ENCODE measurements at places on chromosomes 1 and 21.

GRCh38 chr21:46604329-46604974, 430 bp downstream of the S100B start:
- DNase-seq = no peak

- DNase-seq = peak; percentile 81
Observed at GRCh38 chr1:234842726-234843641, 233.0 kb upstream of the IRF2BP2 start.

- no peak for DNase-seq
Observed at GRCh38 chr1:93770640-93771039, 89.0 kb upstream of the BCAR3 start.

GRCh38 chr1:175887981-175888428, 144.6 kb upstream of the TNR start:
- DNase-seq = peak; percentile 26

- no peak for DNase-seq
Observed at GRCh38 chr1:179058487-179059483, 23.1 kb upstream of the TOR3A start.

GRCh38 chr21:33268737-33269441, 2.7 kb downstream of the IL10RB start:
- peak; percentile 49 for DNase-seq

- no peak for DNase-seq
Observed at GRCh38 chr1:92843046-92843423, 11.2 kb downstream of the RPL5 start.

- no peak for DNase-seq
Observed at GRCh38 chr1:10673109-10673711, 123.2 kb downstream of the CASZ1 start.

GRCh38 chr1:165886983-165887382, 59.6 kb downstream of the UCK2 start:
- no peak for DNase-seq

GRCh38 chr1:230808281-230808872, 59.9 kb downstream of the C1orf198 start:
- DNase-seq = no peak

DNA sequence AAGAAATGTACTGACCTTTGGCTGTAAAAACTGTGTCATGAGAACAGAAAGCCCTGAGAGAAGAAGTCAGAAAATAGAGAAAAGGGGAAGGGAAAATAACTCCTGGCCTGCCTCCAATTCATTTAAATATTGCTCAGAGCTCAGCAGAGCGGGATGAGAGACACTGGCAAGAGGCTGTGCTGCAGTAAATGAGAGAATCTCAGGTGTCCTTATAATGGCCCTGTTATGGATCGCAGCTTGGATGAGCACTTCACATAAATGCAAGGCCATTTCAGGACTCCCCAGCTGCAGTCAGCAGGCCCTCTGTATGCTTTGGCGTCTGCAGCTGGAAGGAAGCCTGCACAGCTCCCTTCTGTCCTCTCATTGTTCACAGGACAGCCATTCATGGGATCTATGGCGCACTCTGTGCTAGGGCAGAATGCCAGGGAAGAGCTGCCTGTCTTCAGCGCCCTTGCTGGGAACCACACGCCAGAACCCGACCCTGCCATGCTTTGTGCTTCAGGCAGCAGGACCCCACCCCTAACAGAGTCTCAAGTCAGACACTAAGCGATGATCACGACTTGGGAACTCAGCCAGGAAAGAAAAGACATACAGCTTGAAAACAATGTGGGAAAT, 20.7 kb upstream of the ABCB10 start:
- no peak for DNase-seq

GRCh38 chr1:212226467-212226866, 58.7 kb upstream of the PPP2R5A start:
- no peak for DNase-seq

DNA sequence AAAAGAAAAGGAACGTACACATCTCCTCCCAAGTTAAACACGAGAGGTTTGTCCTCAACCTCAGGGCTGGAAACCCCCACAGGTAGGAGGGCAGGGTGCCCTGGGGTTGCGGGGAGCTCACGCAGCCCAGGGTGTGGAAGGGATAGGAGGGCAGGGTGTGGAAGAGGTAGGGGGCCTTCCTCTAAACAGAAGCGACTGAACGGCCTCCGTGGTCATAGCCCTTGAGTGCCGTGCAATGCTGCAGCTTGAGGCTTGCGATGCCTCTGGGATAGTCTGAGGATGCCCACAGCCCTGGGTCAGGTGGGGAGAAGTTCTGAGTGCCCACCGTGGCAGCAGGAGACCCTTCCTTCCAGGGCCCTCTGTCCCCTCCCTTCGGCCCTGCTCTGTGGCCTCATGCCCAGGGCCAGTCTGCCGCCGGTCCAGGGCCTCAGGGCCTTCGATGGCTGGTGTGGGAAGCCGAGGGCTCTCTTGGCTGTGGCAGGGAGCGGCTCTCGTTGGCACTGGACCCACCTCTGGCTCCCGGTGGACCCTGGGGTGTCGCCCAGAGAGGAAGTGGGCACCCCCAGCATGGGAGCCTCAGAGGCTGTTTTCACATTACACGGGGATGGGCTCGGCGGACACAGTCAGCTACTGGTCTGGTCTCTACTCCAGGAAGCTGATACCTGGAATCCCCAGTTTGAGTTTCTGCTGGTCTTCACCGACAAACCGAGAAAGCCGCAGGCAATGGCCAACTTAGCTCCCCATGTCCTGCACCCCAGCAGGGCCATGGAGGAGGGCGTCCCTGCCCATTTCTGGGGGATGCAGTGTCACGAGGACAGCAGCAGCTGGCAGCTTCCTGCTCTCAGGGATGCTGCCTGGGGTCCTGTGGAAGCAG, 6.4 kb upstream of the CDK11B start:
- DNase-seq = no peak

DNA sequence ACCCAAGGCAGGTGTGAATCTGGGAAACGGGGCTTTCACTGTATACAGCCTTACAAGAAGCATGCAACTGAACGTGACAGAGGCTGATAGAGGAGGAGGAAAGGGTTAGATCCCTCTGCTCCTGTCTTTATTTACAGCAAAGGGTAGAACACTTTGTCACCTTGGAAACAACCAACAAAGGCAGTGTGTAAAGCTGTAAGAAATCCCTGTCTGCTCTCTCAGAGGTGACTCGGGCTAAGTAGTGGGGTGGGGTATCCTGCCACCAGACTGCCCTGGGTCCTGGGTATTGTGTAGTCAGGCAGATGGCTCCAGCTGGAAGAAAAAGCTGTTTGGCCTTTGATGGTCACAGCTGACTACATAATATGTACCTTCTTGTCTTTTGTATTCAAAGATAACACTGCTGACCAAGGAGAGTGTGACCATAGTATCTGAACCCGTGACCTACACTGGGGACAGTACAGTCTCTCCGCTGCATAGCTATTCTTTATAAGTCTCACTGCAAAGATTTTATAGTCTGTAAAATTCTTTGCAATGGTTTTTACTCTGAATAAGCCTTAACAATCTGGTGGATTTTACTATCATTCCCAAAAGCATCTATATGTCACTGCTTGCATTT, 22.1 kb upstream of the POU2F1 start:
- no peak for DNase-seq

DNA sequence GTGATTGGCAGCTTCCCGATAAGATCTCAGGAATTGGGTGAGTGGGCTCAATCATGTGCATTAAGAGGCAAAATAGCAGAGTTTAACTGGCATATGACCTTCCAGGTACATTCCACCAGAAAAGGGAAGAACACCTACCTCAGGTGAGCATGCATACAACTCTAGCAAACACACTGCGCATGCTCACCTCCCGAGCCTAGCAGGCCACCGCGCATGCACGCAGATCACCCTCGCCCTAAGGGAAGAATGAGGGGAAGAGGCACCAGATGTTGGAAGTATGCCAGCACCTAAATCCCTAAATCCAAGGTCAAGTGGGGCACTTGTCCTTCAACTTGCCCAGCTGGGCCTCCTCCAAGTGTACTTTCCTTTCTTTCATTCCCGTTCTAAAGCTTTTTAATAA, 23.6 kb upstream of the CBR3 start:
- no peak for DNase-seq

DNA sequence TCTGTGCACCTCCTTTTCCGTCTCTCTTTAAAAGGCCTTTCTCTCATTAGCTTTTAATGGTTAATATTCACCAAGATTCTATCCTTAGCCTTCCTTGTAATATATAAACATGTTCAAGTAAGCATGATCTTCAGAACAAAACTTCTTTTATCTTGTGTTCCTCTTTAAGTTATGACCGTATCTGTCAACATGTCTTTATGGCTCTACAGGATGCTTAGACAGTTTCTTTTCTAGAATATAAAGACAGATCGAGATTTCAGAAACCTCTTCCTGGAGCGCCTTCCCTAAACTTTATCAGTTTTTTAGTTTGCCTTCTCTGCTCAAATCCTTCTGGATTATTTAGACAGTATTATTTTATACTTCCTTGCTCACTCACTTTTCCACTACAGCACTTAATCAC, 7.2 kb downstream of the RO60 start:
- DNase-seq = no peak

GRCh38 chr1:27519331-27520258, 29.6 kb upstream of the WASF2 start:
- no peak for DNase-seq

- DNase-seq = no peak
Observed at GRCh38 chr1:174007851-174008250, 14.3 kb downstream of the RC3H1 start.

DNA sequence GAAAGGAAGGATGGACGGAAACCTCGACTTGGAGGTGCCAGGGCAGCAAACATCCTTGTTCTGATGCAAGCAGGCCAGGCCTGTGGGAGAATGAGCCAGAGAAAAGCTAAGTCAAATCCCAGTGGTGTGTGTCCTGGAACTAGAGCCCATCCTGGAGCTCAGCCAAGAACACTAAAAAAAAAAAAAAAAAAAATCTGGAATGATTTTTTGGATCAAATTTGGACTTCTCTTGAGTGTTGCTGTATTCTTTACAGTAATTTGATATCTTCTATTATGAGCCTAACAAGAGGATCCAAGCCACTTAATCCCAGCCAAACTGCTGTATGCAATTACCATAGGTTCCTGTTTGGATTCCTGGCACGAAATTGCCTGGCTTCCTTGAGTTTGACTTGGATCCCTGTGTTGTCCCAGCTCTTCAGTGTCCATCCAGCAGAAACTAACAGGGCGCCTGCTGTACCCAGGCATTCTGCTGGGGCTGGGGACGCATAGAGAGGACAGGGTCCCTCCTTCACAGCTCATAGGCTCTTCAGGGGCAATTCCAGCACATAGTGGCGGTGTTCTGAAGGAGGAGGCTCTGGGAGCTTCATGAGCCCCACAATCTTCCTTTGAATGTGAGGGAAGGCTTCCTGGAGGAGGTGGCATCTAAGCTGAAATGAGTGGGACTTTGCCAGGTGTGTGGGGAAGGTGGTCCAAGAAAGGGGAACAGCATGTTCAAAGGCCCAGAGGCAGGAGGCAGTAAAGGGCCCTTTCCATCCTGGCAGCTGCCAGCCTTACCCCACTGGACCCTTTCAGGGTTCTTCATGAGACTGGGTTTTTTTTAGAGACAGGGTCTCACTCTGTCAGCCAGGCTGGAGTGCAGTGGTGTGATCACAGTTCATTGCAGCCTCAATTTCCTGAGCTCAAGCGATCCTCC, 24.7 kb downstream of the EPHX1 start:
- DNase-seq = no peak

DNA sequence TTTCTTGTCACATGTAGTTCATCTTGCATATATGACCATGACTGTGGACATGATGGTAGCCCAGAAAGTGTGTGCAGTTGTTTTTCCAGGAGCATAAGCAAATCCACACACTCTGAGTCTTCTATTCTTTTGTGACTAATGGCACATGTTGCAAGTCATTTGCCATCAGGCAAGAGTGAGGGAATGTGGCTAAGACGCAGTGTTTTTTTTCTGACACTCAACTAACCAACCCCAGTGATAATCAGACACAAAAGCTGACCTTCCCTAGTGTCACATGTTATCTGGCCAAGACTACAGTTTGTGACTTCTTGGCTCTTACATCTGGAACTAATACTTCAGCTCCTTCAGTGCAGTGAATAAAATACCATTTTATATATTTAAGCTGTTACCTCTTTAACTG, 108.8 kb downstream of the ITSN1 start:
- no peak for DNase-seq

- DNase-seq = no peak
Observed at GRCh38 chr1:49106445-49106844, 329.8 kb upstream of the BEND5 start.

GRCh38 chr1:9080705-9081291, 11.4 kb upstream of the SLC2A5 start:
- no peak for DNase-seq

GRCh38 chr1:41404308-41404761, 43.1 kb downstream of the FOXO6 start:
- peak; percentile 23 for DNase-seq

DNA sequence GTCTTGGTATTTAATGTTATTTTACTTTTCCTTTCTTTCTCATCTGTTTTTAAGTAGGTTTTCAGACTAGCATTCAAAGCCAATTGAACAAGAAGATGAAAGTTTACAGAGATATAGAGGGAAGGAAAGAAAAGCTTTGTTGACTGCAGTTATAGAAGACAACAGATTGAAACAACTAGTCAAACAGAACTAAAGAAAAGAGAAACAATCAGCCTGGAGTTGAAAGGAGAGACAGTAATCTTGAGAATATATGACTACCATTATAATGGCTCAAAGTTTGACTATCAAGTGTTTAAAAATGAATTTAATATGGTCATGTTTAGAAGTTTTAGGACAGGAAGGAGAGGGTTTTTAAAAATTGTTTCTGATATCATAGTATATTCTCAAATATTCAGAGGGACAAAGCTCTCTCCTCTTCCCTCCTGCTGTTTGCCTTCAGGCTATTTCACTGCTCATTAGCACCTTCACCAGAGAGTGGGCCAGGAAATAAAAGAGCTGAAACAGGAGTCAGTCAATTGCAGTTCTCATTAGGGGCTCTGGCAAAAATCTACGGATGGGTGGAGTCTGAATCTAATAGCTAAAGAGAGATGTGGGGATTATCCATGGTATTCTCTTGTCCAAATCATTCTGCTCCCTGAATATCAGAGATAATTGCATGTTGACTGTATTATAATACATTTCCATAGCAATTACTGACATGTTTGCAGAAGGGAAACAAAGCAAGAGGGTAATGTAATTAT, 577.8 kb downstream of the BRINP3 start:
- DNase-seq = no peak

DNA sequence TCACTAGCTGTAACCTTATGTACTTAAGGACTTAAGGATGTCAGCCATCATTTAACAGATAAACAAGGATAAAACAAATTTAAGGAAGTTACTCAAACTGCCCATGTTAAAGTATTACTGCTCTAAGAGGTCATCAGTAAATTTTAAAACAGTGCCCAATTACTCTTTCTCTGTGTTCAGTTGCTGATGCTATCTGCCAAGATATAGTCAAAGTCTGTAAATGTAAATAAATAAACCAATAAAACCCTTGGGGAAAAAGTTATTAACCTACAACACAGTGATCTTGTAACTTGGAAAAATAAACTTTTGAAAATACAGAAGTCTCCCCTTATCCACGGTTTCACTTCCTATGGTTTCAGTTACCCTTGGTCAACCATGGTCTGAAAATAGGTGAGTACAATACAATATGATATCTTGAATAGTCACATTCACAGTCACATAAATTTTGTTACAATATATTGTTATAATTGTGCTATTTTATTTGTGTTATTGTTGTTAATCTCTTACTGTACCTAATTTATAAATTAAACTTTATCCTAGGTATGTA, 501.8 kb downstream of the LMO4 start:
- no peak for DNase-seq

All from stimulated activated CD4-positive, alpha-beta T cell treated with anti-CD3 and anti-CD28 coated beads, Interleukin-2, amount 100 ng/mL, for 24 hours (primary cell).